ENCODE measurements at places on chromosomes 13 and 19. TPM values are rescaled to one million over a fixed set of nuclear protein-coding genes. Genes with fewer than 3 reads are reported as not detected.

DNA sequence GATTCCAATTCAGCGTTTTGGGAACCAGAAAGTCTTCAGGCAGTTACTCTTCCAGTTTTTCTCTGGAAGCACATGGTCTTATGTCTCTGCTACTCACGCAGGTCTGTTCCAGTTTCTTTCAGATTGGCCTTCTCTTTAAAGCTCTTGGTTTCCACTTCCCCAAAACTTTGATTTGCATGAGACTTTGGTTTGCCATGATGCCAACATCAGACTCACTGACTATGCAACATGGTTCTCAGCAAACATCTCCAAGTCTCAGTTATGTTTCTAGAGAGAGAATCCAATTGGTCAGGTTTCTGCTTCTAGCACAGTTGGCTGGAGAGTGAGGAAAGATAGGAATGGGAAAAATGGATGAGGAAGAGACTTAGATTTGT, 3.1 kb downstream of the AKAP11 start:
- H3K27ac ChIP-seq = no peak overlapping the region
- no peak for DNase-seq
- H3K4me3 ChIP-seq = no peak overlapping the region
- no peaks in the 10 kb centered on the region for H3K27me3 ChIP-seq

GRCh38 chr19:41354343-41354953, 726 bp upstream of the TGFB1 start:
- peaks cover 44% of the 10 kb centered on the region for H3K27me3 ChIP-seq
- peaks cover 43% of the 10 kb centered on the region for H3K4me1 ChIP-seq
- no peak for DNase-seq
- H3K27ac ChIP-seq = peak overlapping the region; percentile 87
- H3K36me3 ChIP-seq = no peaks in the 10 kb centered on the region
- H3K4me3 ChIP-seq = peak overlapping the region; percentile 68

- peaks cover 39% of the 10 kb centered on the region for H3K4me1 ChIP-seq
- peaks cover 47% of the 10 kb centered on the region for H3K27me3 ChIP-seq
- H3K27ac ChIP-seq = peak overlapping the region; percentile 60
- H3K36me3 ChIP-seq = no peaks in the 10 kb centered on the region
- H3K4me3 ChIP-seq = peak overlapping the region; percentile 37
Measured at GRCh38 chr19:50333235-50333736, 4.1 kb upstream of the KCNC3 start.

DNA sequence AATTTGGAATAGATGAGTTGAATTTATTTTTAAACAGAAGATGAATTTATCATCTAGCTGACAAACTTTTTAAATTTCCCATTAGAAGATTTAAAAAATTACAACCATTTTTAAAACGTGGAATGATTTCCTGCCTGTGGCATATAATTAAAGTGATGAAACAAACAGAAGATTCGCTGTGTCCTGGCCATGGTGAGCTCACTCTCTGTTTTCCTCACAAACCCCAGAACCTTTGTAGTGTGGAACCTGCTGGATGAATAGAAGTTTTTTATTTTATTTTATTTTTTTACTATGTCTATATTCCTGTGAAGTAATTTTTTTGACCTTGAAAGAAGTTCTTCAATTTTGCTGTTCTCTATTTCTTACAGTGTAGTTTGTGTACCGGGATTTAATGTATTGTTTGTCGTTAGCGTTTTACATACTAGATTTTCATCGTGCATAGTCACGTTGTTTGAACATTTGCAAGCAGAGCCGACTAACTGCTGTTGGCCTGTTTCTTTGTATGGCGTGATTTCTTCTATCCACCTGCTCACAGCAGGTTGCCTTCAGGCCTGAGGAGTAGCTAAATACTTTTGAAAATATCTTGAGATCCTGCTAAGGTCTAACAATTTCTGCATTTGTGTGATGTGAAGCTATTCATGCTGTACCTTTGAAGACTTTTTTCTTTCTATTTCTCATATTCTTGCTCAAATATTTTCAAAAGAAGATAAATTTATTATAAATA, 149.2 kb downstream of the GGACT start:
- H3K27me3 ChIP-seq = no peaks in the 10 kb centered on the region
- H3K36me3 ChIP-seq = no peaks in the 10 kb centered on the region
- H3K4me3 ChIP-seq = no peak overlapping the region
- DNase-seq = no peak

DNA sequence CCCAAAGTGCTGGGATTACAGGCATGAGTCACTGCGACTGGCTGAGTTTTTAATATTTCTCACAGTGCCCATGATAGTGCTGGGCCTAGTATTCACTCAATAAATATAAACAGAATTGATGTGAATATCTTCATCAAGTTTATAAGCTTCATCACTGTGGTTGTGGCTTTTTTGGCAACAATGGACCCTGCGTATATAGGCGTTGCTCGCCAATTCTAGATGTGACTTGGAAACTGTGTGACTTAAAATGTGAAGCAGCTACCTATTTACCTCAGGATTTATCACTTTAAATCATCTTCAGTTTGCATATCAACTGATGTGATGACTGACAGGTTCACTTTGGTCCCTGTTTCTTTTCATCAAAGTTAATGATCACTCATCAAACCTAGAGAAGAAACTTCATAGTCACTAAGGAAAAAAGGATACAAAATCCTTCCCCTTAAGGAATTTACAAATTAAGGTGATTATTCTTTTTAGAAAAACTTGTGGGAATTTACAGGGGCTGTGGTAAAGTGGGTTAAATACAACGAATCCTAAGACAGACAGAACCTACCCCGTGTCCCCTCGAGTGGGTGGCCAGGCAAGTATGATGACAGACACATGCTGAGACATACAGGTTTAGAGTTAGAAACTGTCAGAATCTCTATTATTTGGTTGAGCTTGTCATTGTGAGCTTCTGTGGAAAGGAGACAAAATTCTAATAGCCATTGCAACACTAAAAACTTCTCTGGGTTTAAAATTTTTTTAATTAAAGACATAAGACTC, 101.3 kb downstream of the AKAP11 start:
- H3K27me3 ChIP-seq = no peaks in the 10 kb centered on the region
- no peak for DNase-seq
- H3K27ac ChIP-seq = no peak overlapping the region
- H3K36me3 ChIP-seq = no peaks in the 10 kb centered on the region
- no peak overlapping the region for H3K4me3 ChIP-seq

DNA sequence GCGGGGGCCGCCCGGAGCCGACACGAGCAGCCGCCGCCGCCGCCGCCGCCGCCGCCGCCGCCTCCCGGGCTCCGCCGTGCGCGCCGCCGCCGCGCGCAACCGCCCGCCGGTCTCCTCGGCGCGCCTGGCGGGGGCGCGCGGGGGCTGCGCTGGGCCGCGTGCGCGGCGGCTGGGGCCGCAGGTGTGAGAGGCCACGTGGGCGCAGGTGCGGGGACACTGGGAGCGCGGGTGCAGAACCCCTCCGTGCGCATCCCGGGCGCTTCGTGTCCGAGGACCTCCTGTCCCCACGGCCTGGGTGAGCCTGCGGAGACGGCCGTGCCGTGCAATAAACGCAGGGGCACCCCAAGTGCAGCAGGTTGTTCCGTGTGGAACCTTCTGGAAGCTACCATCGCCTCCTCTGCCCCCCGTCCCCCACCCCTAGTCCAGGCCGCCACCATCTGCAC, at the start of gene LINGO3:
LINGO3 (minus strand) TSS at position 41 of the 443 bp plus-strand sequence. CDS start 16,378 bp downstream, outside the sequence.
- peak within 1 kb of the TSS; percentile 11 for H3K4me3 ChIP-seq
- no peak within 1 kb of the TSS for H3K27ac ChIP-seq
- no peaks in the 10 kb centered on the region for H3K4me1 ChIP-seq
- peaks cover 85% of the 10 kb centered on the region for H3K27me3 ChIP-seq
- DNase-seq = no peak

DNA sequence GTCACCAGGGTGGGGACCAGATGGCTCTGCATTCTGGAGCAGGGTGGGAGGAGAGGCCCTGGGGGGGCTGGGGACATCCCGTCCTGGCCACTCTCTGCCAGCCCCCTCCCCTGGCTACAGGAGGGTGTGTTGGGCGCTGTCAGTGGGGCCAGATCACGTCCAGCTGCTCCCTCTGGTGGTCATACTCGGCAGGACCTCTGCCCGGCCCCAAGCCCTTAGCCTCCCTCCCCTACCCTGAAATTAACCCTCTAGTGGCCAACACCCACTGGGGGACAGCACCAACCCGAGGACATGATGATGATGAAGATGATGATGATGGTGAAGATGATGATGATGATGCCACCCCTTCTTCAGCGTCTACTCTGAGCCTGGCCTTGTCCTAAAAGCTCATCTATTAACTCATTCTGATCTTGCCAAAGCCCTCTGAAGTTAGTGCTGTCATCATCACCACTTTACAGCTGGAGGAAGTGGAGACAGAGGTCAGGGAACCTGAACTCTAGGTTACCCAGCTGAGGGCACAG, 590 bp upstream of the LGI4 start:
- no peaks in the 10 kb centered on the region for H3K36me3 ChIP-seq
- H3K4me1 ChIP-seq = peaks cover 54% of the 10 kb centered on the region
- H3K27ac ChIP-seq = peak overlapping the region; percentile 91
- peak; percentile 88 for DNase-seq
- H3K27me3 ChIP-seq = no peaks in the 10 kb centered on the region

The NKG7 gene
- not detected for total RNA-seq

- H3K36me3 ChIP-seq = no peaks in the 10 kb centered on the region
- H3K27ac ChIP-seq = no peak overlapping the region
- H3K4me3 ChIP-seq = no peak overlapping the region
- H3K4me1 ChIP-seq = no peaks in the 10 kb centered on the region
- DNase-seq = no peak
Measured at GRCh38 chr19:32819419-32820400, 49.9 kb downstream of the SLC7A9 start.

The CATSPERD gene
- total RNA-seq = not detected

GRCh38 chr19:8332976-8333766, 9.9 kb downstream of the KANK3 start:
- H3K4me1 ChIP-seq = peaks cover 16% of the 10 kb centered on the region
- peaks cover 71% of the 10 kb centered on the region for H3K27me3 ChIP-seq
- no peak for DNase-seq
- H3K4me3 ChIP-seq = no peak overlapping the region
- no peak overlapping the region for H3K27ac ChIP-seq

- DNase-seq = no peak
- H3K27me3 ChIP-seq = no peaks in the 10 kb centered on the region
- H3K4me1 ChIP-seq = no peaks in the 10 kb centered on the region
- H3K36me3 ChIP-seq = no peaks in the 10 kb centered on the region
Measured at GRCh38 chr13:104983601-104984000, 1551.9 kb downstream of the EFNB2 start.

The RASGRP4 gene
- total RNA-seq = not detected

The RCBTB2 gene
- total RNA-seq = 8.1 TPM

- H3K27ac ChIP-seq = no peak overlapping the region
- H3K27me3 ChIP-seq = no peaks in the 10 kb centered on the region
- no peaks in the 10 kb centered on the region for H3K36me3 ChIP-seq
- no peak overlapping the region for H3K4me3 ChIP-seq
Measured at GRCh38 chr13:99811067-99811700, 160.4 kb downstream of the ZIC5 start.
